Activated naive CD4-positive, alpha-beta T cell (primary cell): ENCODE measurements at places on chromosomes 11 and 22.

DNA sequence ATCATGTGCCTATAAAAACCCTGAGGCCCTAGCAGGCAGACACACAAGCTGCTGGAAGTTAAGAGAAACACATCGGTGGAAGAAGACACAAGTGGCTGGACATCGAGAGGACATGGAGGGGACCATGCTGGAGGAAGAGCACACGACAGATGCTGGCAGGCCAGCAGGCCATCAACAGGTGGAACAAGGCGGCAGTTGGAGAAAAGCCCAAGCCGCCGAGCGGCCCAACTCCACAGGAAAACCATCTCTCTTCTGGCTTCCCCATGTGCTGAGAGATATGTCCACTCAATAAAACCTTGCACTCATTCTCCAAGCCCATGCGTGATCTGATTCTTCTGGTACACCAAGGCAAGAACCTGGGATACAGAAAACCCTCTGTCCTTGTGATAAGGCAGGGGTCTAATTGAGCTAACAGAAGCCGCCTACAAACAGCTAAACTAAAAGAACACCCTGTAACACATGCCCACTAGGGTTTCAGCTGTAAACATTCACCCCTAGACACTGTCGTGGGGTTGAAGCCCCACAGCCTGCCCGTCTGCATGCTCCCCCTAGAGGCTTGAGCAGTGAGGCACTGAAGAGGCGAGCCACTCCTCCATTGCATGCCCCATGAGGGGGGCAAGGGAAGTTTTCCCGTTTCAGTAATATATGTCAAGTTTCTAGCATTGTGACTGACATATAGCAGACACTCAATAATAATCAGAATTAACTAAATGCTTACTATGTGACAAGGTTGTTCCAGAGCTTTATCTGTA is 39.0 kb upstream of the MMP20 start:
- DNase-seq = no peak

- no peak for DNase-seq
Observed at GRCh38 chr22:48884786-48885185, 942.9 kb downstream of the BRD1 start.

- no peak for DNase-seq
Observed at GRCh38 chr11:34654483-34655334, 33.8 kb downstream of the EHF start.

DNA sequence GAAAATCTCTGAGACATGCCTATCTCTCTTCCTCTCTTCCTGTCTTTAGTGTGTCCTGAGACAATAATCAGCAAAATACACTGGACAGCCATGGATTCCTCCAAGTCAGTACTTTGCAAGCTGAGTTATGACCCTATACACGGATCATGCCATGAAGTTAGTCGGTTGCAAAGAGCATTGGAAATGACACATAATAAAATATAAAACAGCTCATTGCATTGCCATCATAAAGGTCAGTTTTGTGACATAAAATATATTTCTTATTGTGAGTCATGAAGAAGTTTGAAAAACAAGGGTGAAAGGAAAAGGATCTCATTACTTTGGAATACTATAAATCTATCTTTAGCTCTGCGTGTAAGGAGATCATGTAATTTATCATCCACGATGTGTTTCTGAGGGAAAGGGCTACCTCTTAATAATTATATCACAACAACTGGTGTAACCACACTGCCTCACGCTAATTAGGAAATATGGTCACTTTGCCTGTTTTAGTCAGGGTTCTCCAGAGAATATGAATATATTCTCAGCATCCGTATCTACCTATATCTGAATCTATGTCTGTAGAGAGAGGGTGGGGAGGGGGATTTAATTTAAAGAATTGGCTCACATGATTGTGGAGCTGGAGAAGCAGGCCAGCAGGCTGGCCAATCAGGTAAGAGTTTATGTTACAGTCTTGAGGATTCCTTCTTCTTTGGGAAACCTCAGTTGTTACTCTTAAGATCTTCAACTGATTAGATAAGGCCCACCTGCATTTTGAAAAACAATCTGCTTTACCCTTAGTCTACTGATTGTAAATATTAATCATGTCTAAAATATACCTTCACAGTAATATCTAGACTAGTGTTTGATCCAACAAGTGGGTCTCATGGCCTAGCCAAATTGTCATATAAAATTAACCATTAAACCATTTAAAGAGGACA is 198.8 kb downstream of the FAT3 start:
- DNase-seq = no peak

- DNase-seq = no peak
Observed at GRCh38 chr11:117836077-117836960, 11.8 kb upstream of the FXYD2 start.

- DNase-seq = no peak
Observed at GRCh38 chr11:66674964-66675602, 2.6 kb downstream of the RBM4B start.

- DNase-seq = no peak
Observed at GRCh38 chr11:614021-614622, 1.6 kb downstream of the IRF7 start.

DNA sequence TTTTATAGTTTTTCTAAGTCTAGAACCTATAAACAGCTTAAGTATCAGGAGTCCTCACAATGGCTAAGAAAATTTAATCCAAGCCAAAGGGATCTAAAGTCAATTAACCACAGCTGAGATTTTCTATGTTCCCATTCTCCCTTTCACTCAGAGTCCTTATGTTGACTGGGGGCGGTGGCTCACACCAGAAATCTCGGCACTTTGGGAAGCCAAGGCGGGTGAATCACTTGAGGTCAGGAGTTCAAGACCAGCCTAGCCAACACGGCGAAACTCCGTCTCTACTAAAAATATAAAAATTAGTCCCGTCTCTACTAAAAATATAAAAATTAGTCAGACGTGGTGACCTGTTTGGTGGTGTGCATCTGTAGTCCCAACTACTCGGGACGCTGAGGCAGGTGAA is 6.9 kb downstream of the RDX start:
- DNase-seq = no peak

GRCh38 chr22:37661160-37661924 is 2.8 kb downstream of the PDXP start:
- no peak for DNase-seq

- no peak for DNase-seq
Observed at GRCh38 chr11:92251980-92252379, 27.4 kb downstream of the FAT3 start.
